ENCODE measurements at places on chromosomes 5 and 9. TPM values are rescaled to one million over a fixed set of nuclear protein-coding genes. Genes with fewer than 3 reads are reported as not detected.

The JAKMIP2 gene
- not detected for polyA plus RNA-seq

DNA sequence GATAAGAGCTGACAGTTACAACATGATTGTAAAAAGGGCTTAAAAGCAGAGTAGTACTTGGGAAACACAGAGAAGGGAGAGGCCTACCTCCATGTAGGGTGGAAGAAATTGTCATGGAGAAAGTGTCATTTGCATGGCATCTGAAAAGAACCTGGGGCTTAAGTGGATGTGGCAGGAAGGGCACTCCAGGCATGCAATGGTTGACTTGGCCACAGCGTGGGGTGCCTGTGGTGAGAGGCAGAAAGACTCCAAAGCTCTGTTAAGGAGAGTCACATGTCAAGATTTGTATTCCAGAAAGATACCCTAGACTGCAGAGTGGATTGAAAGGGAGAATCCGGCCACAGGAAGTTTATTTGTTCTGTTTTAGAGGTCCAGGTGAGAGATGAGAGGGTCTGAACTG, 2.4 kb downstream of the POLR3G start:
- DNase-seq = no peak

The MAN1B1 gene
- 49.2 TPM for polyA plus RNA-seq

GRCh38 chr5:35847491-35847890, 9.2 kb upstream of the IL7R start:
- no peak for DNase-seq

The NR2F1 gene
- polyA plus RNA-seq = not detected

The MED7 gene
- 11.2 TPM for polyA plus RNA-seq

The NEURL1B gene
- polyA plus RNA-seq = 2.0 TPM

- DNase-seq = peak; percentile 53
Observed at GRCh38 chr9:17318821-17319320, 184.0 kb downstream of the CNTLN start.

The QRFP gene
- polyA plus RNA-seq = not detected

The PCA3 gene
- not detected for polyA plus RNA-seq

DNA sequence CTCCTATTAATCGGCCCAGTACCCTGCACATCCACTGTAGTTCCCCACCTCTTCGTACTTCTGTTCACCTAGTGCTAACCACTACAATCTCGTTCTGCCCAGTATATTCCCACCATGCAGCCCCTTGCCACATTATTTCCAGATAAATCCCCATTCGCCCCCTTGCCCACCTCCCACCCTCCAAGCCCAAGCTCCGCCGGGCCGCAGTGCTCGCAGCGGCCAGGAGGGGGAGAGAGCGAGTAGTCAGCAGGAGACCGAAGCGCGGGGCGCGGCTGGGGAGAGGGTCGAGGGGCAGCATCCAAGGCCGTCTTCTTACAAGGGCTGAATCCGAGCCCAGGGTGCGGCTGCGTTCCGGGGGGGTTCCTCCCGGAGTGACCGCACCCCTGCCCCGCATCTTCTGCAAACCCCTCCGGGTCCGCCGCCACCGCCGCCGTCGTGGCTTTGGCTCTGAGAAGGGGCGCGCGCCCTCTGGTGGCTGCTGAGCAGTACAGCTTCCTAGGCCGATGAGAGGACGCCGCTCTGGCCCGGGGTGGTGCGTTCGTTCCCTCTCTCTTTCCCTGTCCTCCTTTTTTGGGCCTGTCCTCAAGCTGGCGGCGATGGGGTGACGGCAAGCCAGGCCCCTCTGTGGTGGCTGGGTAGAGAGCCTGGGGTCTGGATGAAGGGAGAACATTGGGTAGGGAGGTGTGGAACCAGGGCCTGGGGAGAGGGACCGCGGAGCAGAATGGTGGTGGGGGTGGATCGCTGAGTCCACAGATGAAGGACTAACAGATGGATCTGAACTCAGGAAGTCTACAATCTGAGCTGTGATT, 30.0 kb upstream of the PSD2 start:
- DNase-seq = peak; percentile 42

GRCh38 chr5:9020996-9021395, 524.9 kb downstream of the SEMA5A start:
- DNase-seq = no peak

DNA sequence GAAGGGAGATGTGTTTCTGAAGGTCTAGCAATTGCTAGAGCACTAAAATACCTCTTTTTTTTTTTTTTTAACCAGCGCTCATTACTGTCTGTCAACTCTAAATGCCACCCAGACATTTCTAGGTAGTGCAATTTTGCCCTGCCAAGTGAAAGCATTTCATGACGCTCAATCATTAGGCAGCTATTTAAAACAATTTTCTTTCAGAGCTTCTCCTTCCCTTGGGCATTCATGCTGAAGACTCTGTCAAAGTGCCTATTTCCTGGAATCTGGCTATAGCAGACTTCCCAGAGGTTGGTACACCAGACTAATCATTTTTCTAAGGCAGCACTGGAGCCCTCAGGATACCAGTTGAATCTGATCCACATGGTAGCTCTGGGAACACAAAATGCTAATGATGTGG, 97.0 kb upstream of the ANKRD55 start:
- DNase-seq = no peak

The LCN12 gene
- polyA plus RNA-seq = 0.16 TPM

The LCP2 gene
- not detected for polyA plus RNA-seq

- no peak for DNase-seq
Observed at GRCh38 chr5:169702693-169703481, 65.8 kb downstream of the DOCK2 start.

- DNase-seq = no peak
Observed at GRCh38 chr5:56386046-56386445, 152.9 kb upstream of the ANKRD55 start.

GRCh38 chr9:35048511-35048910, 23.9 kb downstream of the VCP start:
- DNase-seq = peak; percentile 50

DNA sequence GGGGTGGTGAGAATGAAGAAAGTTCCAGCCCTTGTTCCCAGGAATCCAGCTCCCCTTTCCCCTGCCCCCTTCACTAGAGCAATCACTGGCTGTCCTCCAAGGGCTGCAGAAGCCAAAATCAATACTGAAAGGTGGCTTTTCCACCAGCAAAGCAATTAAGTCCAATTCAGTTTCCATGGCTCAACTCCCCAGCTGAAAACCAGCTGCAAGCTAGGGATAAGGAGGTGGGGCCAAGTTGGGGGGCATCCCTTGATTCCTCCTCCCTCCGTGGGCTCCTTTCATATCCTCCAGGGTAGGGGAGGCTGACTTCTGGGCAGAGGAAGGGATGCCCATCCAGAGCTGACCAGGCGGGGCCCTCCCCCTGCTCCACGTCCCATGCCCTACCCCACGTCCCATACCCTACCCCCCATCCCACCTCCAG, 22.7 kb downstream of the CAMK2A start:
- DNase-seq = no peak

GRCh38 chr5:122757285-122757684, 17.6 kb upstream of the SNX2 start:
- no peak for DNase-seq

- no peak for DNase-seq
Observed at GRCh38 chr9:5560443-5561100, 50.2 kb downstream of the PDCD1LG2 start.
